HS-27A (cell line): ENCODE measurements at places on chromosomes 1 and 21.

- DNase-seq: no peak
These were observed 111.8 kb upstream of the CYYR1 start for GRCh38 chr21:26684889-26685288.

- no peak for DNase-seq
These were observed 30.3 kb upstream of the ABCG1 start for GRCh38 chr21:42188663-42189062.

GRCh38 chr1:238143038-238143437 lies 252.3 kb upstream of the ZP4 start:
- DNase-seq: no peak

- DNase-seq: no peak
These were observed 79.1 kb upstream of the IVNS1ABP start for GRCh38 chr1:185396126-185396525.

GRCh38 chr21:33763582-33763899 lies 121.2 kb downstream of the ITSN1 start:
- no peak for DNase-seq

DNA sequence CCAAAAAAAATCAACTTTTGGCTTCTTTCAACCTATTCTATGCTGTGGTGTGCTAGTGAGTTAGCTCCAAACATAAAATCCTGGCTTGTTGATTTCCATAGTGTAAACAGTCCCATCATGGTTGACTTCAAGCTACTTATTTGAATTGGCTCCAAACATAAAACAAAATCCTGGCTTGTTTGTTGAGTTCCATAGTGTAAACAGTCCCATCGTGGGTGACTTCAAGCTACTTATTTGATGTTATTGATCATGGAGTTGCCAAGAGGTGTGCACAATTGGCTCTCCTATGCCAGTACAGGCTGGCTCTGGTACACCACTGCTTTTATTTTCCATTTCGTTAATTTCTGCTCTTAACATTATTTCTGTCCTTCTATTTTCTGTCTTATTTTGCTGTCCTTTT lies 1.8 kb upstream of the COA6 start:
- DNase-seq: no peak

- no peak for DNase-seq
These were observed 207.1 kb upstream of the PTGFR start for GRCh38 chr1:78283691-78284090.
